MG63 (cell line): ENCODE measurements at places on chromosomes 2 and 18. TPM values are rescaled to one million over a fixed set of nuclear protein-coding genes. Genes with fewer than 3 reads are reported as not detected.

The EHBP1 gene
- 14.3 and 24.3 TPM in 2 replicates for total RNA-seq

- DNase-seq: no peak
These were observed 66.6 kb downstream of the MYL12B start for GRCh38 chr18:3328532-3328931.

GRCh38 chr2:10145519-10146357 is 23.2 kb downstream of the RRM2 start:
- no peak for DNase-seq

DNA sequence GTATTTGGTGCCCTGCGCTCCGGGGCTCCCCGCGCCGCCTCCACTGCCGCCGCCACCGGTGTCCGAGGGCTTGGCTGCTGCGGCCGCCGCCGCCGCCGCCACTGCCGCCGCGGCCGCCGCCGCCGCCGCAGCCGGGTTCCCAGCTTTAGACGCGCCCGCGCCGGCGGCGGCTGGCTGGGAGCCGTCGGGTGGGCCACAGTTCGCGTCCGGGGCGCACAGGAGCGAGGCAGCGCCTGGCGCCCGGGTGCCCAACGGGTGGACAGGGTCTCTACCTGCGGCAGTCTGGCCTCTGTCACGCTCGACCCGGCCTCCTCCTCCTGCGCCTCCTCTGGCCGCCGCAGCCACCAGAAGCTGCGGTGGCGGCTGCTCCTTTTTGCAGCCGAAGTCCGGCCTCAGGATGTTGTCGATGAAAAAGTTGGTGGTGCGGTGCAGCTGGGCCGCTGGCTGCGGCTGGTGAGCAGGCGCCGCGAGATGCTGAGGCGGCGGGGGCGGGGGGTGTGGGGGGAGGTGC is 951 bp downstream of the EN1 start:
- DNase-seq: peak; percentile 48

- no peak for DNase-seq
These were observed 249.8 kb downstream of the CYP26B1 start for GRCh38 chr2:71897836-71898235.

DNA sequence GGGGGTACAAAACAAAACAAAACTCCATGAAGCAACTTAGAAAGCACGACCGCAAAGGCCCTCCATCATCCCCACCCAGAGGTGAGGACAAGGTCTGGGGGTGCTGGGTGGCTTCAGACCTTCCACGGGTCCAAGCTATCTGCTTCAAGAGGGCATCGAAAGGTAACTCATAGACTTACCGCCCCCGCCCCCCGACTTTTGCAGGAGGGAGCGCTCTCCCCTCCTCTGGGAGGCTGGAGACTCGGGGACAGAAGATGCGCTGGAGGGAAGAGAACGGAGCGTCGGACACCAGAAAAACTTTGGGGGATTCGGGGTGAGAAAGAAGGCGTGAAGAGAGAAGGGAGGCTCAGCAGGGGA is 300 bp upstream of the STON1 start:
- no peak for DNase-seq

GRCh38 chr2:100812116-100812515 is 7.8 kb upstream of the NPAS2 start:
- no peak for DNase-seq
